ENCODE measurements at places on chromosomes 3 and 15.

DNA sequence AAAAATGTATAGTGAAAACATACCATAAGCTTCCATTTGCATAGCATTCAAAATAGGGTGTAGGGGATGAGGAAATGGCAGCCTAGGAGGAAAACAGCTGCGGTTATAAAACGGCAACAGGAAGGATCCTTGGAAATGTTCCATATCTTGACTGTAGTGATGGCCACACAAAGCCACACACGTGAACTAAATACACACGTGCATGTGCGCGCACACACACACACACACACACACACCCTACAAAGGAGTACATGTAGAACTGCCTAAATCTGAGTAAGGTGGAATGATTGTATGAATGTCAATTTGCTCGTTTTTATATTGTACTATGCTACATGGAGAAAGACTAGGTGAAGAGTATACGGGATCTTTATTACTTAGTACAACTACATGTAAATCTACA lies 3.9 kb upstream of the IREB2 start:
- DNase-seq = no peak

DNA sequence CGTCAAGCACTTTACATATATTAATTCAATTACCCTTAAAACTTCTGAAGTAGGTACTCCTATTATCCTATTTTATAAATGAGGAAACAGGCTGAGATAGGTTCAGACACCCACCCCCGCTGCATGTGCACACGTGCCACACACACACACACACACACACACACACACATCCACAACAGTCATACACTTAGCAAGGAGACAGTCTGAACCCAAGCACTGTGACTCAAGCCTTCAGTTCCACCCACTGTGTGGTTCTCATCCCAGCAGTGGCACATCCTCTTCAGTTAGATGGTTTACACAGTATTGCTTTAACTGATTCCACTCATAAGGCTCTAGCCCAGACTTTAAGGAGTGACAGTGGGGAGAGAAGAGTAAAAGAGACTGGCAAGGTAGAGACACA lies 91.1 kb upstream of the FGF7 start:
- DNase-seq = no peak

DNA sequence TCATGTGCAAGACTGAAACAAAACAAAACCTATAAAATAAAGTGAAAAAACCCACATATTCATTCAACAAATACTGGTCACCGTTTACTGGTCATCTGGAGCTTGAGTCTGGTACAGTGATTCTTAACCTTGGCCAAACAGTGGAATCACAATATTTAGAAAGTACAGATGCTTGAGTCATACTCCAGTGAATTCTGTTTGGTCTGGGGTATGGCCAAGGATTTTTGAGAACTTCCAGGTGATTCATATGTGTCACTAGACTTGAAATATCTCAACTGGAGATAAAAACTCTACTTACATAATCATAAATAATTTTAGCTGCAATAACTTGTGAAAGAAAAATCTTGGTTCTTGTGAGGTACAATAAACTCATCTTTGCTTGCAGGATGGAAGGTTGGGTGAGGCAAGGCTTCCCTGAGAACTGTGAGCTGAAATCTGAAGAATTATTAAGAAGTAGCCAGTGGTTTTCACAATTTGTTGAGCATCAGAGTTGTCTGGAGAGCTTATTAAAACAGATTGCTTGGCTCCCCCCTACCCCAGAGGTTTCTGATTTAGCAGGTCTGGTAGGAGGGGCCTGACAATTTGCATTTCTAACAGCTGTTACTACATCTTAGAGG lies 9.6 kb downstream of the NEK11 start:
- no peak for DNase-seq

DNA sequence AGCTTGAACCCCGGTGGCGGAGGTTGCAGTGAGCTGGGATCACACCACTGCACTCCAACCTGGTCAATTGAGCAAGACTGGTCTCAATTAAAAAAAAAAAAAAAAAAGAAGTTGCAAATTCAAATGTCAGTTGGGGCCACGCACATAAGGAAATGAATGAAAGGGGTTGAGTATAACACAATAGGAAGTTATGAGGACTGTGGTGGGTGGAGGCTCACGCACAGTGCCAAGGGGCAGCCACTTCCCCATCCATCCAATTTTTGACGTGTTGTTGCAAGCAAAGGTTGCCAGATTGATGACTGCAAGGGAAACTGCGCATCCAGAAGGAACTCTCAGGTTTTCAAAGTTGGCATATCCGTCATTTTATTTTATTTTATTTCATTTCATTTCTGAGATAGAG lies 532.2 kb downstream of the NTRK3 start:
- no peak for DNase-seq

GRCh38 chr3:156825795-156826143 lies 384 bp upstream of the LEKR1 start:
- no peak for DNase-seq

- DNase-seq = no peak
Measured at GRCh38 chr3:174126990-174127758, 729.6 kb downstream of the NLGN1 start.

- DNase-seq = peak; percentile 22
Measured at GRCh38 chr15:28873585-28874190, 12.1 kb upstream of the APBA2 start.

GRCh38 chr3:50502584-50503423 lies 630 bp downstream of the CACNA2D2 start:
- DNase-seq = no peak

DNA sequence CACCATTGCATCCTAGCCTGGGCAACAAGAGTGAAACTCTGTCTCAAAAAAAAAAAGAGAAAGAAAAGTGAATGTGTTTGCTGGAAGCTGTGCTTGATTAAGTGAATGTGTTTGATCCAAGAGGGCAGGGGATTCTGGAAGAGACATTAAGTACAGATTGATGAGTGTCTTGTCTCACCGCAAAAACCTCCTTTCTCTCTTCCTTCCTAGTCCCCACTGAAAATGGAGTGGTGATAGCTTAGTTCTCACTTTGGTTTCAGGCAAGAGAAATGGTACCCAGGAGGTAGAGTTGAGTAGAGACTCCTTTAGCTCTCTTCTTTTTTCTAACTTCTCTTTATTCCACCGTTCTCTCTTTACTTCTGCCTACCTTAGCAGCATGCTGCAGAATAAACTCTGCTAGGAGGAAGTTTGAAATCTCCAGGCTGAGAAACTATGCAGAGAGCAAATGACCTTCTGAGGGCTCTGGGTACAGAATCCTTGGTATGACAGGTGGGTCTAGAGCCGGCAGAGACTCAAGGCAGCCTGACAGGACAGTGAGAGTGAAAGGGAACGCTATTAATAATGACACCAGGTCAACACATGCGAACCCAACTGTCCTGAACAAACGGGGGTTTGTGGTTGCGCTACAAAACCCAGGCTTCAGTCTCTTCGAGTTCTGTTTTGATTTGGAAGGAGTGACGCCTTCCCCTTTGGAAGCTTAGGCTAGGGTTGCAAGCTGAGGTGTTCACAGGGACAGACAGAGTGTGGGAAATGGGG lies 74.9 kb downstream of the SMAD3 start:
- no peak for DNase-seq

GRCh38 chr3:59017617-59017984 lies 32.2 kb downstream of the CFAP20DC start:
- no peak for DNase-seq

GRCh38 chr15:68335251-68335650 lies 57.7 kb downstream of the FEM1B start:
- DNase-seq = no peak

DNA sequence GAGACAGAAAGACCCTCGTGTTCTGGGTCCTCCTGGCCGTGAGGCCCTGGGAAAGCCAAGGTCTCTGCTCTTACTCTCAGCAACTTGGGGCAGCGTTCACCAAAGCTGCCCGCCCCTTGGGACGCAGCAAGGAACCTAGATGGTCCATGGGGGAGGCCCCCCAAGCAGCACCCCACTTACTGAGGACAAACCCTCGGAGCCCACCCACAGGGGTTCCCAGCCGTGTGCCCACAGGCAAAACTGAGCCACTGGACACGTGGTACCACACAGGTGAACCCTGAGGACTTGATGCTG lies 166.2 kb upstream of the IQSEC1 start:
- no peak for DNase-seq

- DNase-seq = no peak
Measured at GRCh38 chr3:136909187-136909586, 47.2 kb downstream of the NCK1 start.

DNA sequence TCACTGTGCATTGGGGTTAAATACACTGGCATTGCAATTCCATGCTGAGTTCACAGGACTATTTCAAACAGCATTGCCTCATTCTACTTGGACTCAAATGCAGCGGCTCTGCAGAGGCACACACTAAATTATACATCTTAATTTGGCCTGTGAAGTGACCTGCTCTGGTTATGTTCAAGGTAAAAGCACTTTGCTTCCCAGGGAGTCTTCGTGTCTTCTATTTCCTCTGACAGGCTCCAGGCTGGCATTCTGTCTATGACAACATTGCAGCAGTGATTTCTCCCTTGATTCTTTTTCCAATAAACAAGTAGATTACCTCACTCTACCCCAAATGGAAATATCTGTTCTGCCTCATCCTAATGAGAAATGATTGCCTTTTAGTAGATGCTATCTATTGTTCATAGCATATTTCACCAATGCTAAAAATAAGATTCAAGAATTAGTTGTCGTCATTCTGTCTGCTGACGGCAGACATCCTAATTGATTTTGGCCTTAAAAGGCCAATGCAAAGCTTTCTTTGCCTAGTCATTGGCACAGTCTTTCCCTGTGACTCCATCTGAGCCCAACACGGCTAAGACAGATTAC lies 33.8 kb downstream of the FMN1 start:
- DNase-seq = no peak

- no peak for DNase-seq
Measured at GRCh38 chr3:23248594-23249131, 45.5 kb downstream of the UBE2E2 start.

GRCh38 chr3:186514296-186515002 lies 29.7 kb downstream of the CRYGS start:
- DNase-seq = no peak

GRCh38 chr3:117234331-117234730 lies 524.8 kb downstream of the TUSC7 start:
- no peak for DNase-seq

DNA sequence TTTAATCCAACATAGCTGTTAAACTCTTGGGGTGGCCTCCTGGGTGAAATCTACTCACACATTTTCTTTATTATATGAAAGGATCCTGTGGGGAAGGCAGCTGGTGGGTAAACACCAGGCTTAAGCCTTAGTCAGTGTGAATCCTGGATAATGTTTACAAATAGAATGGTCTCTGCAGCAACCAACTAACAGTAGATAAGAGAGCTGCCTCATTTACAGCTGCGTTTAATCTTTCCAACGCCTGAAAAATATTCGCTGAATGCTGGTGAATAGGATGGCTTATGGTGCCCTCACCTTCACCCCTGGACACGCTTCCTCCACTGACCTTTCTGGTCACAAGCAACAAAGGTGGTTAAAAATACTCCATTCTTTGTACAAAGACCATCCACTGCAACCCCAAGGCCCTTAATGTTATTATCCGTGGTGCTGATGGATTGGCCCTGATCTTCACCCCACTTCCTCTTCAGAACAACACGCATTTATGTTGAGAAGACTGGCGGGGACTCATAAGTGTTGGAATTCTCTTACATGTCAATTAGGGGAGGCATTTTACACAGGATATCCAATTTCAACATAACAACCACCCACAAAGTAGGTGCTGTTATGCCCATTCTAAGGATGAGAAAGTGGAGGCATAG lies 120.0 kb upstream of the FRMD4B start:
- DNase-seq = no peak

DNA sequence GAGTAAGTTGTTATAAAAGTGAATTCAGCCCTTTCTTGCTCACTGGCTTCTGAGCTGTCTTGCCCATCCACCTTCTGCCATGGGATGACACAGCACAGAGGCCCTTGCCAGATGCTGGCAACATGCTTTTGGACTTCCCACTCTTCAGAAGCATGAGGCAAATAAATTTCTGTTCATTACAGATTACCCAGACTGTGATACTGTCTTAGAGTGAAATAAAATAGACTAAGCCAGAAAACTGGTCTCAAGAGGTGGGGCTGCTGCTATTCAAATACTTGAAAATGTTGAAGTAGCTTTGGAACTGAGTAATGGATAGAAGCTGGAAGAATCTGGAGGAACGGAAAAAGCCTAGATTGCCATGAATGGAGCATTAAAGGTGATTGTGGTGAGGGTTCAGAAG lies 170.4 kb downstream of the ZMAT3 start:
- DNase-seq = no peak

DNA sequence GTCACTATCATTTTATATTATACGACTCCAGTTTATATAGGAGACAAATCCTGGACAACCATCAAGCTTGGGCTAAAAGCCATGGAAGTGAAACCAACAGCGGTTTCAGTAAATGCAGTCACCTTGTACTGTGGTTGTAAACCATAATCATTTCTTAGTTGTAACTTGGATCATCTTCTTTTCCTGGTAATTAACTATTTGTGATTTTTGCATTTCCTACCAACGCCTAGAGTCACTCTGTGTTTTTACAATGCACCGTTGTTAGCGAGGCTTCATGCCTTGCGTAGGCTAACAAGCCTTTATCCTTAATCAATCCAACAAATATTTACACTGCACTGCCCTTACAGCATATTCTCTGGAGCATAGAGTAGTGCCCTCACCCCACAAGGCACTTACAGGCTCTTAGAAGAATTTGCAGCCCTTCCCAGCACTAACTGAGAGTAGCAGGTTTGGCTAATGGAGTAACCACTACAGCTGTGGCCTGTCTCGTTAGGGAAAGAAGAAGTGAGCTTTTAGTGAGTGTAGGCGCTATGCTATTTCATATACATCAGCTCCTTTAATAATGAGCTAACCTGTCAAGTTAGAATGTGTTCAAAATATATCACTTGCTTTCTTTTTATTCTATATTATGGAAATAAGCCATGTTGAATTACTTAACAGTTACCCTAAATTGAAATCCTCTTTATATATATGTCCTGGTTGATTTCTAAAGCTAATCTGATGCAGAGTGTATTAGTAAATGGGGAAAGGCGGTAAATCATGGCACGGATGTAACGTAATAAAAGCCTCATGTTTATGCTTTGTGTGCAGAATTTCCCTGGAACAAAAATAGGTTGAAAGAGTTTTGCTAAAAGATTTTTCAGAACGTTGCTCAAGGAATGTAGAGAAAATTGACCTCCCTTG lies 62.8 kb downstream of the ABHD2 start:
- no peak for DNase-seq

DNA sequence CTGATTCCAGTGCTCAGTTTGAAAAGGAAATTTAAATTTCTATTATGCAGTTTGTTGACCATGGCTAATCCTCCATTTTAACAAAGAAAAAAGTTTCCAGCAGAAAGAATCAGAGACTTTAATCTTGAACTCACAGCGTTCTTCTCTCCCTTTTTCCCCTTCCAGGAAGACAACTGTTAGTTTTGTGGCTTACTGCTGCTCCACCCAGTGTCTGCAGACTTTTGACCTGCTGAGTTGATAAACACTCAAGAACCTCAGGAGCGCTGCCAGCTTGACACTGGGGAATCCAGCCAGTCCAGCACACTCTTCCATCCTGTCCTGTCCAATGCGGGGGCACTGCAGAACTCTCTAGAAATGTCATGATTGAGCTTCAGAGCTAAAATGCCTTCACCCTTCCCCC lies 134.6 kb downstream of the LRRC28 start:
- DNase-seq = no peak

- DNase-seq = no peak
Measured at GRCh38 chr3:37862219-37862902, 681 bp downstream of the CTDSPL start.

- no peak for DNase-seq
Measured at GRCh38 chr3:43499256-43499655, 122.6 kb downstream of the ANO10 start.

All from activated naive CD4-positive, alpha-beta T cell (primary cell).